Astrocyte (in vitro differentiated cells and primary cell): ENCODE measurements at places on chromosomes 11 and 22. TPM values are rescaled to one million over a fixed set of nuclear protein-coding genes. Genes with fewer than 3 reads are reported as not detected.

Gene NUP50
- 49.6 and 56.4 TPM in 2 replicates for total RNA-seq

Gene AIFM3
- 0.48 and 0.67 TPM in 2 replicates for total RNA-seq

Gene MUC5B
- total RNA-seq, result not detected in 2 replicates

Gene SMIM38
- not detected in 2 replicates for total RNA-seq

Gene RASL10A
- total RNA-seq, result 0.19 and 1.5 TPM in 2 replicates
